ENCODE measurements at places on chromosomes 3 and 15.

DNA sequence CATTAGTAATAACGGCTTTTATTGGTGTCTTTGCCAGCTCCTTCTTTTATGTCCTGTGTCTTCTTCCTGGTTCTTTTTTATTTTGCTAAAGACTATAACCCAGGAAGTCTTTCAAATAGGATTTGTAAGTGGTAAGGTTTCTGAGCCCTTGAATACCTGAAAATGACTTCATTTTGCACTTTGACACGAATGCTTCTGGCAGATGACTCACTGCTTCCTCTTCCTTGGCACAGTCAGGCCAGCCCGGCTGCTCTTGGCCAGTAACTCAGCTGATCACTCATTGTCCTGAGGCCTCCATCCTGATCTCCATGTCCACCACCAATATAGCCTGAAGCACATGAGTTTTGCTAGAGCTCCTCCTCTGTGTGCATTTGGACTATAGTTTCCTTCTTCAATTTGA, 48.7 kb upstream of the NR2E3 start:
- DNase-seq, result no peak

- no peak for DNase-seq
Observed at GRCh38 chr3:120652281-120652680, 29.8 kb downstream of the HGD start.

DNA sequence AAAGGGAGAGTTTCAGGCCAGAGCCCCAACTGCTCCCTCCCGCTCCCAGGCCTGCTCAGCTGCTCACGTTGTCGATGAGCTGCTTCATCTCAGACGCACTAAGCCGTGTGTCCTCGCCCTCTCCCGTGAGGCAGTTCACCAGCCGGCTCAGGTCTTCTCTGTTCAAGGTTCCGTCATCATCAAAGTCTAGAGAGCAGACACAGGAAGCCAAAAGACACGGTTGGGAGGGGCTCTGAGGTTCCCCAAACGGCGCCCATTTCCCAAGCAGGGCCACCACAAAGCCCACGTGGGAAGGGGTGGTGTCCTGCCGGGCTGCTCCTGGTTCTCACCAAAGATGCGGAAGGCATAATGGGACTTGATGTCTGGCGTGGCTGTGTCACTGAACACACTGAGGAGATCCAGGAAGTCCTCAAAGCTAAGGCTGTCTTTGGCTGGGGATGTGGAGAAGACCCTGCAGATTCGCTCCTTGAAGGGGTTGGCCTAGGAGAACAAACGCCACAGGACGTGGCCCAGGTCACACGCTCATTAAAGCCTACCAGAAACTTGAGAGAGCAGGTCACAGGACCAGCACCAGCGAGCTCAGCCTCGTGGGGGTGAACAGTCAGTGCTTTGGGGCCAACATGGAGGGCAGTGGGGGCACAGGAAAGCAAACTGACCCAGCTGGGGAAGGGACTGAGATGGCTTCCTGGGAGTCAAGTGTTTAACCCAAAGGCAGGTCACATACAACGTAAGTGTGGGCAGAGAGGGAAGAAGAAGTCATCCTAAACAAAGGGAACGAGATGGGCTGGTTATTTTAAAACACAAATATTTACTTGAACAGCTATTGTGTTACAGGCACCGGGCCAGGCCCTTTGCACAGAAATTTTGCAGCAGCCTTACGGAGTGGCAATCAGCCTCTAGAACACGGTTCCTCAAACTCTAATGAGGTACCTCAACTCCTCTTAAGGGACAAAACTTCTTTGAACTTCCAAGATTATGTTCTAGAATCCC, 2.4 kb downstream of the CIB1 start:
- DNase-seq, result peak; percentile 88

GRCh38 chr15:72162569-72162968, 35.0 kb downstream of the GRAMD2A start:
- DNase-seq, result no peak

GRCh38 chr3:148078658-148079057, 619.0 kb upstream of the AGTR1 start:
- no peak for DNase-seq

- DNase-seq, result peak; percentile 67
Observed at GRCh38 chr3:5057857-5058324, 64.2 kb upstream of the ARL8B start.

DNA sequence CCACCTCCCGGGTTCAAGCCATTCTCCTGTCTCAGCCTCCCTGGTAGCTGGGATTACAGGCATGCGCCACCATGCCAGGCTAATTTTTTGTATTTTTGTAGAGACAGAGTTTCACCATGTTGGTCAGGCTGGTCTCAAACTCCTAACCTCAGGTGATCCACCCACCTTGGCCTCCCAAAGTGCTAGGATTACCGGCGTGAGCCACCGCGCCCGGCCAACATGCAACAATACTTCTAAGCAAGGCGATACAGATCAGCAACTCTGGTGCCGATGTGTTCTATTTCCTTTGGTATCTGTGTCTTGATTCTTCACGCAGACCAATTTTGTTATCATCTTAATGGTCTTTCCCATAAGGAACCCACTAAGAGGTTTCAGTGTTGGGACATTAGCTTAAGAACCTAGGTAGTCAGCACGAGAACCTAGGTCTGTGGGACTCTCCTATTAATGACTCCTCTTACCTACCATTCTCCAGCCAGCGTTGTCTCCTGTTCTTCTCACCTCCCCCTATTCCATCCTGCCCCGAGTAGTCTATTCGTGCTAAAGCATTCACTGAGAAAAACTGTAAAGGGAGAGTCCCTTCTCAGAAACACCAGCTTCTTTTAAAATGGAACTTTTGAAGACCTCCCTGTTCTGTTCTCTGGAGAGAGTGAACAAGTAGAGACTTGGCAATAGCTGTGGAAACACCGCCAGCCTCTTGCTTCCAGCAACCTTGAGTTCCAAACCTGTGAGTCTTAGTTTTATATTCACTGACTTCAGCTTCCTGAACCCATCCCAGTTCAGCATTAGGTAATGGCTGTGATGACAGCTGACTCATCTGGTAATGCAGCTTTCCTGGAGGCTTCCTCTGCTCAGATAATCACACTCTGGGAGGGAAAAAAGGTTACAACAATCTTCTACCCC, 61.2 kb downstream of the TSC22D2 start:
- no peak for DNase-seq

- DNase-seq, result no peak
Observed at GRCh38 chr15:35166730-35167359, 81.8 kb upstream of the NANOGP8 start.

DNA sequence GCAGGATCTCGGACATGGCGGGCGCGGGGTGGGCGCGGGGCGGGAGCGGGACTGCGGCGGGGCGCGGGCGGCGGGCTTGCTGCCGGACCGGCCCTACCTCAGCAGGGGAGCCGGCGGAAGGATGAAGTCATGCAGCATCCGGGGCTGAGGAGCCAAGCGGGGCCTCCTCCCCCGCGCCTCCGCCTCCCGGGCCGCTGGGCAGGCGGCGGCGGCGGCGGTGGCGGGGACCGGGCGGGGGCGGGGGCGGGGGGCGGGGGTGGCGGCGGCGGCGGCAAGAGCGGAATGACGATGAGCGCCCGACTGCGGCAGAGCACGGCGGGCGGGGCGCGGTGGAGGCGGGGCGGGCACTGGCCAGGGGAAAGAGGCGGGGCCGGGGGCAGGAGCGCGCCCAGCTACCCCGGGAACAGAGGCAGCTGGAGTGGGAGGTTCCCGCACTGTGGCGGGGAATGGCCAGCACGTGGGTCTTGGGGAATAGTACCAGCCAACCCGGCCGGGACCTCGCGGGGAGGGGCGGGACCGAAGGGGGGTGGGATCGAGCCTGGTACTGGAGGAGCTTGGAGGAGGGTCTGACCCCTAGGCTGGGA, at the start of gene CAMK2N2:
Gene CAMK2N2, minus strand, starts transcription at position 284 of the 584 bp plus-strand sequence. Its CDS starts 268 bp downstream, at position 16.
- DNase-seq, result peak; percentile 36

DNA sequence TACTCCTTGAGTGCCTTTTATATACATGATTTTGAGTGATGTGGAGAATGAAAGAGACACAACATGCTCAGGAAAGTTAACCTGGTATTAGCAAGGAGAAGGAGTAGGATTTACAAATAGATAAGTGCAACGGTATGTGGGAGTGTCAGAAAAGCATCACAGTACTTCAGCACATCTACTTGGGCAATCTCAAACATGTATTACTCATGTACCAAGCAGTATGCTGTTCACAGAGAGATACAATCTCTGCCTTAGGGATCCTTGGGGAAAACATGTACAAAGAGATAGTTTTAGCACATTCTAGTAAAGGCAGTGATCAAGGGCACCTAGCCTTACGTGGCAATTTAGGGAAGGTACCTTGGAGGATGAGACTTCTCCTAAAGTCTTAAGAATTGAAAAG, 146.5 kb downstream of the FILIP1L start:
- no peak for DNase-seq

DNA sequence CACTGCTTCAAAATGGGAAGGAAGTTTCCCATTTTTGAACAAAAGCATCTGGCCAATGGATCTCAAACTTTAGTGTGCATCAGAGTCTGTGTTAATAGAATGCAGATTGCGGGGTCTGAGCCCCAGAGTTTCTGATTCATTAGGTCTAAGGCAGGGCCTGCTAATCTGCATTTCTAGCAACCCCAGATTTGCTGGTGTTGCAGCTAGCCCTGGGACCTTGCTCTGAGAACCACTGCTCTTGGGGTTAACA, 30.7 kb upstream of the USP3 start:
- no peak for DNase-seq
